ENCODE measurements at places on chromosomes 6 and 20.

- no peak for DNase-seq
These were observed 1.1 kb downstream of the TCP1 start for GRCh38 chr6:159788276-159788675.

- peak; percentile 66 for DNase-seq
These were observed 112.0 kb upstream of the BEND6 start for GRCh38 chr6:56842686-56843475.

GRCh38 chr20:12166053-12166717, 248.5 kb downstream of the BTBD3 start:
- DNase-seq = peak; percentile 96

- peak; percentile 27 for DNase-seq
These were observed 47.4 kb upstream of the STX16 start for GRCh38 chr20:58603721-58604120.

DNA sequence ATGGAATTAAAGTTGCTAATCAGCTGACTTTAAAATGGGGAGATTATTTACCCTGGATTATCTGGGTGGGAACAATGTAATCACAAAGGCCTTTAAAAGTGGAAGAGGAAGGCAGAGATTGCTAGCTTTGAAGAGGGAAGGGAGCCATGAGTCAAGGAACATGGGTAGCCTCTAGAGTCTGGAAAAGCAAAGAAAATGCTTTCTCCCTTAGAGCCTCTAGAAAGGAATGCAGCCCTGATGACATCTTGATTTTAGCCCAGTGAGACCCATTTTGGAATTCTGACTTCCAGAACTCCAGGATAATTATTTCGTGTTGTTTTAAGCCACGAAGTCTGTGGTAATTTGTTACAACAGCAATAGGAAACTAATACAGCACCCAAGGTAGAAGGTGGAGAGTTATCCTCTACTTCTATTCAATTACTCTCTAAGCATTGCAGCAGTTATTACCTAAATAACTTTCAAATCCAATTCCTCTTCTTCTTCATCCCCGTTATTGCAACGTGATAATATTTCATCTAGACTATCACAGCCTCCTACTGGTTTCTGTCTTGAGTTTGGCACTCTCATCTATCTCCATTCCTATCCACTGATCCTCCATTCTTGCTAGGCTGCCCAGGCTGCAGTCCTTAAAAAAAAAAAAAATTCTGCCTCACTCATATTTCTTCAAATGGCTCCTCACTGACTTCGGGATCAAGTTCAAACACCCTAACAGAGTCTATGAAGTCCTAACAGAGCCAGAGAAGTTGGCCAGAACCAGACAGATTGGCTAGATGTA, 224.3 kb downstream of the BTBD9 start:
- no peak for DNase-seq

- DNase-seq = no peak
These were observed 20.7 kb downstream of the MTHFD1L start for GRCh38 chr6:150886155-150886554.

- DNase-seq = no peak
These were observed 14.4 kb downstream of the TNFAIP3 start for GRCh38 chr6:137881522-137881886.

DNA sequence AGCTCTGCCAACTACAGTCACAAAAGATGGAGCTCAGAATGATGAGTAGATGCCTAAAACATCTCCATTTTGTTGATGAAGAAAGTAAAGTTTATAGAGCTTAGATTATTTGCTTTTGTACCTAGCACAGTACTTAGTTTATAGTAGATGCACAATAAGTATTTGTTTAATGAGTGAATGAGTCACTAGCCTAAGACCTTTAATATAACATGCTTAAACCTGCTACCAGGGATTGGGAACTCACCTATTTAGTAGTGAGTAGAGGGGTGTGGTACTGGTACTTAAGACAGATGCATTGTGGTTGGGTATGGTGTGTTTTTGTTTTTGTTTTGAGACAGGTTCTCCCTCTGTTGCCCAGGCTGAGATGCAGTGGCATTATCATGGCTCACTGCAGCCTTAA, 35.8 kb downstream of the TRIM38 start:
- DNase-seq = no peak

- peak; percentile 18 for DNase-seq
These were observed 446.7 kb downstream of the BCKDHB start for GRCh38 chr6:80553071-80553740.

GRCh38 chr6:44342052-44342451, 398 bp upstream of the SPATS1 start:
- no peak for DNase-seq

DNA sequence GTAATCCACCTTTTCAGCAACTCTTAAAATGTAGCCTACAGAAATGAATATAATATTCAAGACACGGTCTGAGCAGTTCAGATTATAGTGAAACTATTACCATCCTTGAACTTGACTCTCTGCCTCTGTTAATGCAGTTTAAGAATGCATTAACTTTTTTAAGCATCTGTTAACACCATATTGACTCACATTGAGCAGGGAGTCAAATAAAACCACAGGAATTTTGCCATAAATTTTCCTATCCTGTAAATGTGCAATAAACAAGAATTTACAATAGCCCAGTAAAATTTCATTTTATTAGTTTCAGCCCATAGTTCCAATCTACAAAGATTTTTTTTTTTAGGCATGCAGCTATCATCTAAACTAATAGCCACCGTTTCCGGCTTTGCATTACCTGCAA, 239.2 kb upstream of the DEFB112 start:
- DNase-seq = no peak

DNA sequence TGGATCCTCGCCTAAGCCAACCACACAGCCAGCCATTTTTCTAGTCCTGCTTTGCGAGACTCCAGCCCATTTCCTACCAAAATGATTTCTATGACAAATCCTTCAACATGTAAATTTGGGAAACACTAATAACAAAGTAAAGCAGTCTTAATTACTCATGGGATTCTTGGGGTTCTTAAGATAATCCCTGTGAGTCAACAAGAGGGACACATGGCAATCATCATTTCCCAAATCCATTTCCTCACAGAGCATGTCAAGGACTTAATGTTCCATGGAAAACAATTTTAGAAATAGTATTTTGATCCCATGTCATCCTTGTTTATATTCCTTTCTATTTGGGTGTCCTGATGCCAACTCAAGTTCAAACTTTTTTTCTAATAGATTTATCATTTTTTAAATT, 322.7 kb upstream of the NOX3 start:
- peak; percentile 23 for DNase-seq

GRCh38 chr6:149941583-149942460, at the start of gene ULBP2:
TSS of gene ULBP2 (plus strand) at chr6:149942014. CDS start at chr6:149942073, 59 bp downstream.
- peak; percentile 98 for DNase-seq

- peak; percentile 73 for DNase-seq
These were observed 827 bp downstream of the E2F3 start for GRCh38 chr6:20402342-20403069.

DNA sequence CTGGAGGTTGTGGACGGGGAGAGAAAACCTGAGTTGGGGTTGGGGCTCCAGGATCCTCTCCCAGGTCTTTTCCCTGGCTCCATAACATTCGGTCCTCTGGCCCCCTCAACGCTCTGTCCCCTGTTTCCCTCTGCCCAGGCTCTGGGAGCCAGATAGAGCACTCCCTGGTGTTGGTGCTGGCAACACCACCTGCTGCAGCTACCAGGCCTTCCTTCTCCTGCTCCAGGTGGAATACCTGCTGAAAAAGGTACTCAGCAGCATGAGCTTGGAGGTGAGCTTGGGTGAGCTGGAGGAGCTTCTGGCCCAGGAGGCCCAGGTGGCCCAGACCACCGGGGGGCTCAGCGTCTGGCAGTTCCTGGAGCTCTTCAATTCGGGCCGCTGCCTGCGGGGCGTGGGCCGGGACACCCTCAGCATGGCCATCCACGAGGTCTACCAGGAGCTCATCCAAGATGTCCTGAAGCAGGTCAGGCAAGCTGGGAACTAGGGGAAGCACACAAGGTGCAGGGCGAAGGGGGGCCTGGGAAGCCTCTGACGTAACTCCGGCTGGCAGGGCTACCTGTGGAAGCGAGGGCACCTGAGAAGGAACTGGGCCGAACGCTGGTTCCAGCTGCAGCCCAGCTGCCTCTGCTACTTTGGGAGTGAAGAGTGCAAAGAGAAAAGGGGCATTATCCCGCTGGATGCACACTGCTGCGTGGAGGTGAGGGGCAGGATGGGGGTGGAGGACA, 14.6 kb downstream of the DEF6 start:
- no peak for DNase-seq

DNA sequence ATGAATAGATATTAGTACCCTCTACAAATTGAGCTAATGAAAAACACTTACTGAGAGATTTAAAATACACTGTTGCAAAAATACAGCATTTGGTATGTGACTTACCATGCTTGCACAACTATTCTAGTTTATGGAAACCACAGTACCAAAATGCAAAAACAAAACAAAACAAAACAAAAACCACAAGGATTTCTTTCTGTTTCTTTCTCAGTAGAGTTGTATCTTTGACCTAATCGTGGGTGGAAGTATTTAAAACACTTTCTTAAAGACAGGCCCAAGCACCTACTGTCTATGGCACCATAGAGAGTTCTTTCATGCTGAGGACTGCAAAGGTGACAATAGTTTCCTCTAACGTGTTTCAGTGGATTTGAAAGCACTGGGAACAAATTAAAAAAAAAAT, 95.3 kb upstream of the C6orf118 start:
- no peak for DNase-seq

DNA sequence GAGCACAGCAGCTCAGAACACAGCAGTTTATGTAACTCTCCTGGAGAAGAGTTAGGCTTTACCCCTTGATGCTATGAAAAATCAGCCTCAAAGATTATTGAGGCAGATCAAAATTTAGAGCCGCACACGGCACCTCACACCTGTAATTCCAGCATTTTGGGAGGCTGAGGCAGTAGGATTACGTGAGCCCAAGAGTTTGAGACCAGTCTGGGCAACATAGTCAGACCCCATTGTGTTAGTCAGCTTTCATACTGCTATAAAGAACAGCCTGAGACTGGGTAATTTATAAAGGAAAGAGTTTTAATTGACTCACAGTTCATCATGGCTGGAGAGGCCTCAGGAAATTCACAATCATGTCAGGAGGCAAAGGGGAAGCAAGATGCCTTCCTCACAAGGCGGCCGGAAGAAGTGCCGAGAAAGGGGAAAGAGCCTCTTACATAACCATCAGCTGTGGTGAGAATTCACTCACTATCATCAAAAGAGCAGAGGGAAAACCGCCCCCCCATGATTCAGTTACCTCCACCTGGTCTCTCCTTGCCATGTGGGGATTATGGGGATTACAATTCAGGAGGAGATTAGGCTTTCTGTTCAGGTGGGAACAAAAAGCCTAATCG, 87.7 kb downstream of the SGK1 start:
- no peak for DNase-seq

DNA sequence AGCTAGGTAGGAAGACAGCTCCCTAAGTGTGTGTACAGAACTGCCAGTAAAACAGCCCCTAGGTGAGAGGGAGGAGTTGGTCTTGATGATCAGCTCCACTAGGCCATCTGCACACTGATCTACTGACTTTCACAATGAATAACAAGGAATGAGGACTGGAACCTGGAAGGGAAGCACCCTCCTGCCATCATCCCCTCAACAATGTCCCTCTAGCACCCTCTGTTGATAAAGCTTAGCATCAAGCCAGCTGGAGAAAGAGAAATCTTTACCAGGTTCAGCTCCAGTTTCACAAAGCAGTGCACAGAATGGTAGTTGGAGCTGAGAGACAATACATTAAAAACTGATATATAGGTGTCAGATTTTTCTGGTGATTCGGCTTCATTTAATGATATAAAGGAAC, 57.2 kb upstream of the IRAK1BP1 start:
- peak; percentile 49 for DNase-seq

DNA sequence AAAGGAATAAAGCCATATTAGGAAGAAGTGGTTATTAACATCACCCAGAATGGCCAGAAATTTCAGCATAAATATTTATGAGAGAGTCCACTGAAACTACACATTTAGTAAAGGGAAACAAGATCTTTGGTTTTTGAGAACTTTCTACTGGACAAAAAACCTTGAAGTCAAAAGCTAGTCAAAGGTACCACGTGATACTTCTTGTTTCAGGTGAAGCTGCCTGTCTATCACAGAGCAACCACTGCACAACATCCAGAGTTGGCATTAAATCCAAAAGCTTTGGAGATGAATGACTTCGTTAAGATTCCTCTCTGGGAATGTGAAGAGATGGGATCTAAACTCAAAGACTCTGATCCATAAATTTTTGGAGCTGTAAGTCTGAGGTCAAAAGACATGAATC, 137.0 kb downstream of the KCNQ5 start:
- no peak for DNase-seq

GRCh38 chr6:170038708-170039107, 252.2 kb downstream of the DLL1 start:
- DNase-seq = no peak

DNA sequence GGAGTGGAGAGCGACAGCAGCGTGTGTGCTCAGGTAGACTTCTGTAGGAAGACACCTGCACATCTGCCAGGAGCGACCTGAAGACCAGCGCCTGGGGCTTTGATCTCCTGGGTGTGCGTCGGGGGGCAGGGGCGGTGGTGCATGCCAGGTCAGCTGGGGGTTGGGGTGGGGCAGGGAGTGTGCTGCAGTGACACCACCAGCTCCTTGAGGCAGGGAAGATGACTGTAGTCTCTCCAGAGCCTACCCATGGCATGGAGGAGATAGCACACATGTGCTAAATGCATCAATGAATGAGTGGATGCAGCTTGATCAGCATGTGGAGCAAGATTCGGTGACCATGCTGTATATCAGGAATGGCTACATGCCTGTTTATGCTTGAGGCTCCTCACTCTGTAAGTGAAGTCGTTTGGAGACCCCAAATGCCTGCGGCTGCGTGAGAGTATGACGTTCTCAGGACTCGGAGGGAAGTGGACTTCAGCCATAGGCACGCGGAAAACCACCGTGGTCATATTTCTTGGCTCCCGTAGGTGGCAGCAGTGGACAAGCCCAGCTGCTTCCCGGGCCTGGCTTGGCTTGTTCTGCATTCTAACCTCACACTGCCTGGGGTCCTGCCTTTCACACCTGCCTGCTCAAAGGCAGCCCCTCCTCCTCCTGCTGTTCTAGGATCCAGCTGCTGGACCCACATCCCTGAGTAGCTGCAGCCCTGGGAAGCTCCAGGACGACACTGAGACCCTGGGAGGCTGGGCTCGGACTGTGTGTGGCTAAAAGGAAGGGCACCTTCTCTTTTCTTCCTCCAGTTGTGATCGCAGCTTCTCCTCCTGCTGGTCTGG, 39.4 kb upstream of the KCNK16 start:
- peak; percentile 59 for DNase-seq

DNA sequence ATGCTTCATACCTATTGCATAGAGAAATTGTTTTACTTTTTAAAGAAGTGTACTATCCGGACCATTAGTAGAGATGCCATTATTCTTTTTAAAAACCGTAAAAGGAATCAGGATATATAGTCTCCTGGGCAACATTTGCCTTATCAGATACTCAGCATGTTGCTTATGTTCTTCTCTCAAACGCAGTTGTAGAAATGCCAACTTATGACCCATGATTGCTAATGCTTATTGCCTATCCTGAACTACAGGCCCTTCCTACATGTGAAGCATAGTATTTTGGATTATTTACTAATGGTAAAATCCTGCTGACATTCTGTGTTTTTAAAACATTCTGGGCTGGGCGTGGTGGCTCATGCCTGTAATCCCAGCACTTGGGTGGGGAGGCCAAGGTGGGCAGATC, 99.5 kb downstream of the FOXO3 start:
- no peak for DNase-seq

GRCh38 chr20:49784291-49784690, 28.3 kb upstream of the SLC9A8 start:
- no peak for DNase-seq
